ENCODE measurements at places on chromosomes 3 and 15.

GRCh38 chr3:57972531-57973111, 35.6 kb upstream of the FLNB start:
- DNase-seq: no peak

- DNase-seq: no peak
These were observed 42.3 kb upstream of the CORO2B start for GRCh38 chr15:68536331-68537095.

DNA sequence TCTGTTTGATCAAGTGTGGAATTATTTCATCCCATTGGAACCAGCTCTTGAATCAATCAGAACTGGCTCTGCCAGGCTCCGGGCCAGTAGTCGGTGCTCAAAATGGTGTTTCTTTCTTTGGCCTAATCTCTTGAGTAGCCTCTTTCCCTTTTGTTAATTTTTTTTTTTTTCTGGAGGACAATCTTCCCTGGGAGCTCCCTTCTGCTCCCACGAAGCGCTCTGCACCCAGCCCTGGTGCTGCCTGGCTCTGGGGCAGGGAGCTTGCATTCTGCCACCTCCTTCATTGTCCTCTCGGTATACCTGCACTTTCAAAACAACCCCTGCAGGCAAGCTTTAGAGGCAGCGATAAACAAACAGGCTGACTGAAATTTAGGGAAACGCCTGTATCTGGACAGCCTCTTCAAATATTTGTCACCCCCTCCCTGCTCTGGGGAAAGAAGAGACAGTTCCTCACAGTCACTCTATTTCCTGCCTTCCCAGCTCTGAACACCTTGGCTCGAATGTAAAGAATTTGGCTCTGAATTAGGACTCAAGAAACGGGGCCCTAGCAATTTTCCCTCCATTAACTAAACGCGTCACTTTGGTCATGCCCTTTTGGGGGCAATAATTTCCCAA, 1.1 kb upstream of the THSD4 start:
- DNase-seq: no peak

- DNase-seq: no peak
These were observed 140.1 kb downstream of the OCA2 start for GRCh38 chr15:27958911-27959578.

DNA sequence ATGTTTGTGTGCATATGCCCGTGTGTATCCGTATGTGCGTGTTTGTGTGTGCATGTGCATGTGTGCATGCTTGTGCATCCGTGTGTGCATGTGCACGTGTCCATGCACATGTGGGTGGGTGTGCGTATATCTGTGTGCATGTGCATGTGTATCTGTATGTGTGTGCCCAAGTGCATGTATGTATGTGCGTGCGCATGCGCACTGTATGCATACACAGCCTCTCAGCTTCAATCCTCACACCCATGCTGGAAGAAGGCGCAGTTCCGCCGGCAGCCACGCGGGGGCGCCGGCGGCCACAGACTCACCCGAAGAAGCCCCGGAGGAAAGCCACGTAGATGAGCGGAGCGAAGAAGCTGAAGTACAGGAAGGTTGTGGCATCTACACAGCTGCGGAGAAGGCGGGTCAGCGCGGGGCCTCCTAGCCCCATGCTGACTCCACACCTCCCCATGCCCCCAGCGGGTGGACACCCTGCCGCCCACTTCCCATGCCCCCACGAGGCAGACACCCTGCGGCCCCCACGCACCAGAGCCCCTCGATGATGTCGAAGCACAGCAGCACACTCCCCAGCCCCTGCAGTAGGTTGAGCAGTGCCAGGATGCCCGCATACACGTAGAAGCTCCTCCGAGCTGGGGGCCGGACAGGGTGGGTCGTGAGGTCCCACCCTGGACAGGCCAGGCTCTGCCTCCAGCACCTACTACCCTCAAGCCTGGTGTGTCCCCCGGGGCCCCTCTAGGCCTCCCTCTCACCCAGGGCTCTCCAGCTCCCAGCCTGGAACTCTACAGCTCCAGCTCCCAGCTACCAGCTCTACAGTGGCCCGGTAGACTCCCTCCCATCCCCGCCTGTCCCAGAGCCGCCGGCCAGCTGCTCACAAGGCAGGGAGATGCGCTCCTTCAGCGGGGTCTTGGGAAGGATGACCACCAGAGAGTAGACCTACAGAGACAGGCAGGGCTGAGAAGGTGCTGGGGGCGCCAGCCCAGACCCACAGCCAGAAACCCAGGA, 15.4 kb downstream of the TPRA1 start:
- DNase-seq: peak; percentile 88

GRCh38 chr15:99504823-99505551, 60.8 kb upstream of the MEF2A start:
- peak; percentile 50 for DNase-seq

GRCh38 chr3:184727357-184728009, 15.6 kb upstream of the MAGEF1 start:
- DNase-seq: peak; percentile 60

DNA sequence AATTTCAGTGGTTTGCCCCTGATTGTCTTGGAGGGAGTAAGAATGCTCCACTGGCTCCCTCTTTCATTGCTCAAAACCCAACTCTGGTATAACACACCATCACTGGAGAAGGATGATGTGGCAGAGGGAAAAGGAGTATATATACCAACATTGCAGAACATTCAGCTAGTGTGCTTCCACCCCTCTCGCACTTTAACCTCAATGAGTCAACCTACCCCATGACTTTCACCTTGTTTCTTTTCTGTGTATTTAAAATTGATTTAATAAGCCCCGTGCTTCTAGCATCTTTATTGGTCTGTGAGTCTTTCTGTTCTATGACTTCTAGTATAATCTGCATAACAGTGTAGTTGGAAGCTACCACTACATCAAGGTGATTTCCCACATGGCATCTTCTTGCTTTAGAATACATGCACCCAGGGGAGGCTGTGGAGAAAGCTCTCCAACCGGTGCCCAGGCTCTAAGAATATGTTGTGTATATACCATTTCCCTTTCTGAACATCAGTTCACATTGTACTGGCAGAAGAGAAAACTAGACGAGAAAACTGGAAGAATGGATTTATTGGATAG, 595.1 kb upstream of the TGFBR2 start:
- no peak for DNase-seq

DNA sequence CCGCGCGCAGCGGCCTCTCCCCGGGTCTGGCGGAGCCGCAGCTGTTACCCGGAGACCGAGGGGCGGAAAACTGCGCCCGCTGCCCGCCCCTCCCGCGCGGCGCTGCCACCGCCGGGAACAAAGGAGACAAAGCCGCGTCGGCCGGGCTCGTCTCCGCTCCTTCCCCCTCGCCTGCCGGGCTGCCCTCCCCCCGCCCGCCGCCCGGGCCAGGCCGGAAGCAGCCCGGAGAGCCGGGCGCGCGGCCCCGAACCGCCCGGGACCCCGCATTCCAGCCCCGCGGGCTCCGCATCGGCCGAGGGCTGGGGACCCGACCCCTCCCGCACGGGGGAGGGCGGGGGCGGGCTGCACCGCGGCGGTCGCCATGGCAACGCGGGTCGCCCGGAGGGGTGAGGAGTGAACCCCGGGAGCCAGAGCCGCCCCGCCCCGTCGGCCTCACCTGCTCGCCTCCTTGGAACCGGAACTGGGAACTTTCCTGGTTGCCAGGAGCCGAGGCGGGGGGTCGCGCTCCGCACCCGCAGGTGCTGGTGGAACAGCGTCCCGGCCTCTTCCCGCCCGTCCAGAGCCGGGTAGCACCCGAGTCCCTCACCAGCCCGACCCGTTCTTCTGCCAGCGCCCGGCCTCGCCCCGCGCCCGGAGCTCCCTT, 448 bp downstream of the PLXNB1 start:
- DNase-seq: peak; percentile 53

- DNase-seq: no peak
These were observed 27.3 kb upstream of the TGFBR2 start for GRCh38 chr3:30578986-30579579.

GRCh38 chr3:7423995-7424394, 563.1 kb downstream of the GRM7 start:
- DNase-seq: no peak

DNA sequence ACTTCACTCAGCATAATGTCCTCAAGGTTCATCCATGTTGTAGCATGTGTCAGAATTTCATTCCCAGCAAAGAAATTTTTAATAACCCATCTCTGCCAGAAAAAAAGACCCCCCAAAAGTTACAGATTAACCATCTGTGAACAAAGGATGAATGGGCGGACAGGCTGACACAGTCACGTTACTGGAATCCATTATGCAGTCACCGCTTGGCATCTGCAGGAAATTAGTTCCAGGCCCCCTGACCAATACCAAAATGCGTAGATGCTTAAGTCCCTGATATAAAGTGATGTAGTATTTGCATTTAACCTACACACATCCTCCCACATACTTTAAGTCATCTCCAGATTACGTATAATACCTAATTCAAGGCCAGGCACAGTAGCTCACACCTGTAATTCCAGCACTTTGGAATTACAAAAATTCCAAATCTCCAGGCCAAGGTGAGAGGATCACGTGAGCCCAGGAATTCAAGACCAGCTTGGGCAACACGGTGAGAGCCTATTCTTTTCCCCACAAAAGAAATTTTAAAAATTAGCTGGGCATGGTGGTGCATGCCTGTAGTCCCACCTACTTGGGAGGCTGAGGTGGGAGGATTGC, 1.5 kb upstream of the SLC12A8 start:
- no peak for DNase-seq

DNA sequence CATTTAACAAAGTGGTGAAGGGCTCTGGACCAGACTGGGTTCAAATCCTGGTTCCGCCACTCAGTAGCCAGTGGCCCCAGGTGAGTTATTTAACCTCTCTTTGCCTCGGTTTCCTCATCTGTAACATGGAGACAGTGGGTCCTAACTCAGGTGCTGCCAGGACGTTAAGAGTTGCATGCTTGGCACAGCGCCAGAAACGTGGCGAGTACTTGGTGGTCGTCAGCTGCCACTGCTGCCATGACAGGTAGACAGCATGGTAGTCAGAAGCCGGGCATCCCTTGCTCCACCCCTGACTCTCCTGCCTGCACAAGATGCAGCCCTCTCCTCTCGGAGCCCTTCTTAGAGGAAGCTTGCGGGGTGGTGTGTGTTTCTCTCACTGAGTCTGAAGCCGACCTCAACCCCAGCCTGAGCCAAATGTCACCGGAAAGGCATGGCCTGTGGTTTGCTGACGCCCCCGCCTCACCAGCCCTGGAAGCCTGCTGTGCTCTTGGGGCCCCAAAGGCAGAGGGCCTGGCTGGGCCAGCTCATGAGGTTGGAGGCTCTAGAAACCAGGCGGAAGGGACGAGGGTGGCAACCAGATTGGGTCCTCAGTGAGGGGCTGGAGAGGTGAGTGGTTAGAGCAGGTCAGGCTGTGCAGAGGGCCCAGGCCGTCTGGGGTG, 160.8 kb upstream of the TLE3 start:
- DNase-seq: peak; percentile 84

DNA sequence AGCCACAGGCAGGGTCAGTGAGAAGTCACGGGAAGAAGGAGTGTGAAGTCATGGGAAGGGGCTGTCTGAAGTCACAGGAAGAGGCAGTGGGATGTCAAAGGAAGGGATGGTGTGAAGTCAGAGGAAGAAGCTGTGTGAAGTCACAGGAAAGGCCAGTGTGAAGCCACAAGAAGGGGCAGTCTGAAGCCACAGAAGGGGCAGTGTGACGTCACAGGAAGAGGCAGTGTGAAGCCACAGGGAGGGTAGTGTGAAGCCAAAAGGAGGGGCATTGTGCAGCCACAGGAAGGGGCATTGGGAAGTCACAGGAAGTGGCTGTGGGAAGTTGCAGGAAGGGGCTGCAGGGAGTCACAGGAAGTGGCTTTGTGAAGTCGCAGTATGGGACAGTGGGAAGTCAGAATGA, 35.1 kb downstream of the GASK1A start:
- DNase-seq: no peak

DNA sequence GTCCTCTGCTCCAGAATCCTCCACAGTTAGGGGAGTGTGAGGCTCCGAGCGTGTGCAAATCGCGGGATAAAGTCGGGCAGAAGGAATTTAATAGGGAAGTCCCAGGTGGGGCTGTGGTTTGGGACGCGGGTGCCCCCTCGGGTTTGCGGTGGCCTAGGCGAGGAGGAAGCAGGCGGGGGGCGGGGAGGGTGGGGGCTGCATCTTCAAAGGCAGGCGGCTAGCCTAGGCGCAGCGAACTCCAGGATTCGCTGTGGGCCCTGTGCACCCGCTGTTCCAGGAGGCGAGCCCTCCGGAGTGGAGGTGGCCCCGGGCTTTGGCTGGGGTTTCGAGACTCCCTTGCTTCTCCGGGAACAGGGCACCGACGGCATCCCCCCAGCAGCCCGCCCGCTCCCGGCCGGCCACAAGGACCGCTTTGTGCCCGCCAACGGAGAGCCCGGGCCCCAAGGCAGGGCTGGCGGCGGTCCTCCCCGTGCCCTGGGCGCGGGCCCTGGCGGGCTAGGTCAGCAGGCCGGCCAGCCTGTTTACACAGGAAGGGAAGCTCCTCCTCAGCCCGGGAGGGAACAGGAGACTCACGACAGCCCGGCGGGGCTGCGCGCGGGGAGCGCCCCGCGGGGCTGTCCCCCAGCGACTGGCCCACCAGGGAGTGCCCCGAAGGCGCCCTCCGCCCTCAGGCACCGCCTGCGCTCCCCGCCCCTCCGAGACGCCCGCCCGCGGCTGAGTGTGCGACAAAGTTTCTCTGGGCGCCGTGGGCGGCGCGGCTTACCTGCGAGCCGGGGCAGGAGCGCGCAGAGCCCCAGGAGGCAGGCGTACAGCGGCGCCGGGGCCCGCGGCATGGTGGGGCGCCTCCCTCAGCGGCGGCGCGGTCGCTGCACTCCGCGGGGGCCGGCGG, 753 bp downstream of the ITGB5 start:
- no peak for DNase-seq

DNA sequence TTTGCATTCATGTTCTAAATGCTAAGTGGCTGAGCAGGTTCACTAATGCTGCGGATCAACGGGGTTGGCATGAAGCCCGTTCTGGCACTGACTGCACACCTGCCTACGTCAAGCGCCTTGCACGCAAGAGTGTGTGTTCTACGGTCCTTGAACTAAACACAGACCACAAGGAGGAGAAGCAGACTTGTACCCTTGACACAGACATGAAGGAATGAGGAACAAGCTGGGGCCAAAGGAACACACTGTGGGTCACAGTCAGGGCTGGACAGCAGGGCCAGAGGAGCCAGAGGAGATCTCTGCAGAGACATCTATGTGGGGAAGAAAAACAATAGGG, 48.0 kb upstream of the LDHAL6B start:
- no peak for DNase-seq

- DNase-seq: no peak
These were observed 20.7 kb downstream of the POPDC2 start for GRCh38 chr3:119639494-119640350.
